NCI-H187 (cell line): ENCODE measurements at places on chromosomes 1 and 21.
A peak's percentile ranks its signal among the peaks of the same experiment; 100 is the strongest.

GRCh38 chr1:1602968-1603506, 3.1 kb upstream of the FNDC10 start:
- no peak for DNase-seq

- DNase-seq = peak; percentile 71
Observed at GRCh38 chr1:7366955-7367665, 404.0 kb upstream of the VAMP3 start.

DNA sequence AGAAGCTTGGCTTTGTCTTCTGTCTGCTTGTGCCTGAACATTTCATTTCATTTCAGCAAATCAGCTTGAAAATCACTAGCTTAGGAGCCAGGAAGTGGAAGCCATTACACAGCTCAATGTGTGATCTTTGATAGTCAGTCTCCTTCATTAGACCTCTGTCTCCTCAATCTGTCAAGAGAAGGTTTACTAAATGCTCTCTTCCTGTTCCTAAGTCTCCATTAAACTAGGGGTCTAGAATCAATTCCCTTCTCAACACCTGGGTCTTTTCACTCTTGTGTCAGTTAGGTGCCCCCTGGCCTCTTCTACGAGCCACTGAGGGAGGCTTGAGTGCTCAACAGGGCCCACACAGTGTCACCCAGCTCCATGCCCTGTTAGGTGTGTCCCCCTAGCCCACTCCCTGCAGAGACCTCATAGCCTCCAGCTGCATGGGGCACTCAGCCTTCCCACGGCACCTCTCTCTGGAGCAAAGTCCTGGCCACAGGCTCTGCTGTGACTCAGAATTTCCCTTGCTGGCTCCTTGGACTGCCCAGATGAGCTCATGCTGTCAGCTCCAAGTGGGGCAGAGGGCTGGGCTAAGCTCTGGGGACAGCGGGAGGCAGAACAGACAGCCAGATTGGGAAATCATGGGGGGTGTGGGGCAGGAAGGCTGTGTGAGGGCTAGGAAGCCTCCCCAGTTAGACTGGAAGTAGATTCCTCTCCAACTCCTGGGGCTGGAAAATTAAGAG, 115.7 kb upstream of the IPO9 start:
- DNase-seq = no peak

GRCh38 chr21:38486706-38487105, 11.6 kb downstream of the ERG start:
- DNase-seq = no peak

GRCh38 chr1:223029985-223030769, 112.9 kb downstream of the TLR5 start:
- DNase-seq = no peak
